Suppressor macrophage (primary cell): ENCODE measurements at places on chromosomes 12 and 14.
A peak's percentile ranks its signal among the peaks of the same experiment; 100 is the strongest.

GRCh38 chr12:50567926-50568325 is 63.1 kb downstream of the DIP2B start:
- DNase-seq: no peak

DNA sequence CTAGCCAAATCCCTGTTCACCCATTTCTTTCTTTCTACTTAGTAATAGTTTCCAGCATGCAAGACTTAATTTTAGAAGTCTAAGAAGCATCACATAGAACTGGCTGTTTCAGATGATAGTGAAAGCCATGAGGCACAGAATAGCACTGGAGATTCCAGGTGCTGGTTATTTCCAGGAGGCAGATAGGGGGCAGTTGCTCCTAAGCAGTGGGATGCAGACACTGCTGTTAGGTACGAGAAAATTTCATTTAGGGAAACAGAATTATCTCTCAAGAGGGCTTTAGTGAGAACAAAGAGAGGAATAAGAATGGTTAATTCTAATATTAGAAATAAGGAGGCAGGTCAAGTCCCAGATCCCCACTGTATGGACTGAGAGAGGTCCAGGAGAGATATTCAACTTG is 3.6 kb upstream of the MDGA2 start:
- no peak for DNase-seq

DNA sequence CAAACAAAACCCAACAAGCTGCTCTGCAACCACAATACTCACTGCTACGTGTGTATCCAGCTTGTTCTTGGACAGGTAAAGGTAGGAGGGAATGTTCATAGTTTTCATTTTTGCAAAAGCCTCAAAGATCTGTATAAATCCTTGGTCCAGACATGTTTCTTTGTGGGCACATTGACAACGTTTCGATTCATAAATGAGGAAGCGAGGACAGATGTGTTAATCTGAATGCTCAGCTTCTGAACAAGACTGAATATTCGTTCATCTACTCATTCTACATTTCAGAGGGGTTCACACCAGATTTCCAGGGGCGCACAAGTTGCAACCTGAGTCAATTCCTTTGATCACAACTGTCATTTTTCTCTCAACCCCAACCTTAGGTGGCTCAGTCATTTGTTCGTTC is 134.4 kb downstream of the LLPH start:
- DNase-seq: no peak

GRCh38 chr12:75209812-75210138 is at the start of gene KCNC2:
Gene KCNC2, minus strand, starts transcription at chr12:75209839.
- no peak for DNase-seq

GRCh38 chr12:76587428-76588178 is 28.0 kb upstream of the OSBPL8 start:
- DNase-seq: no peak

DNA sequence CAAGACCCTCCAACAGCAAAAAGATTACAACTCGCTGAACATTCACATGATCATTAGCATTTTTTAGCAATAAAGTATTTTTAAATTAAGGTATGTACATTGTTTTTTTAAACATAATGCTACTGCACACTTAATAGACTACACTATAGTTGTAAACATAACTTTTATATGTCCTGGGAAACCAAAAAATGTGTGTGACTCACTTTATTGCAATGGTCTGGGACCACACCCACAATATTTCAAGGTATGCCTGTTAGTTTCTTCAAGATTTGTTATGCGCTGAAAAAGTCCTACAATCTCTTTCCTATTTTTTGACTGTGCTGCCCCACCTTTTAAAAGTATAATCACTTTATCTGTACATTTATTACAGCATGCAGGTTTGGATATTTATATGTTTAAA is 30.4 kb upstream of the PCNX4 start:
- no peak for DNase-seq

- DNase-seq: no peak
Observed at GRCh38 chr12:51977320-51977753, 25.8 kb downstream of the ACVR1B start.

GRCh38 chr12:47746523-47746922 is 12.2 kb downstream of the RAPGEF3 start:
- DNase-seq: no peak

- no peak for DNase-seq
Observed at GRCh38 chr14:74257941-74258763, 18.9 kb downstream of the VSX2 start.

GRCh38 chr14:67537736-67538135 is 4.6 kb downstream of the PLEKHH1 start:
- DNase-seq: no peak

- DNase-seq: peak; percentile 47
Observed at GRCh38 chr14:69624136-69624535, 12.7 kb downstream of the SUSD6 start.

- DNase-seq: no peak
Observed at GRCh38 chr12:74259199-74259598, 278.4 kb upstream of the ATXN7L3B start.

- no peak for DNase-seq
Observed at GRCh38 chr12:60921541-60921940, 1325.7 kb downstream of the SLC16A7 start.

- peak; percentile 74 for DNase-seq
Observed at GRCh38 chr12:101939856-101940265, 62.5 kb downstream of the DRAM1 start.

DNA sequence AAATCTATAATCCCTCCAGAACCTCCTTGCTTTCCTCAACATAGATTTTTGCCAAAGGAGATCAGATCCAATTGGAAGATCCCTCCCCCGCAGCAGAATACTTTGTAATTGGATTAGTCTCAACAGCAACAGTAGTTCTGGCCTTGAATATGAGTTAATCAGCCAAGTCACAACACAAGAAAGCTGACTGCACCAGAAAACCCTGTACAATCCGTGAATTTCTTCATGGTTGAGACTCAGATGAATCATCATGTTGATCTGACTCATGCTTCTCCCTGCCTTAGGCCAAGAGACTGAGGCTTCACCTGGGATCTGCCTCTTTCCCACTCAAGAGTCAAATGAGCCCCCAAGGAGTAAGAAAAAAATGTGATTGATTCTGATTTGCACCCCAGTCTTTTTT is 3.0 kb upstream of the METTL17 start:
- DNase-seq: peak; percentile 86

DNA sequence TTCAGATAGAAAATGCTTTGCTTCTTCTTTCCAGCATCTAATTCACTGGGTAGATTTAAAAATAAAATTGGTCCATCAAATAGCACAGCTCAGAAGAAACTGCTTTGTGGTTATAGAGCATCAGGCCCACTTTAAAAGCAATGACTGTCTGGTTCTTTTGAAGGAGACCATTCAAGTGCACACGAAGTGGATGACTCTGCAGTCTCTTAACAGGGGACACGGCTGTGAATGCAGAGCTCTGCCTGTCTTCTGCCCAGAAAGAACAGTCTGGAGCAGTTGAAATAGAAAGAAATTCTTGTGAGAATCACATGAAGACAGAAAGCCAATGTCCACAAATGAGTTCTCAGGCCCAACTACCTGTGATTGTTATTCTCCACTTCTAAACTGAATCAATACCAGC is 138.7 kb upstream of the PLEKHA5 start:
- DNase-seq: no peak

DNA sequence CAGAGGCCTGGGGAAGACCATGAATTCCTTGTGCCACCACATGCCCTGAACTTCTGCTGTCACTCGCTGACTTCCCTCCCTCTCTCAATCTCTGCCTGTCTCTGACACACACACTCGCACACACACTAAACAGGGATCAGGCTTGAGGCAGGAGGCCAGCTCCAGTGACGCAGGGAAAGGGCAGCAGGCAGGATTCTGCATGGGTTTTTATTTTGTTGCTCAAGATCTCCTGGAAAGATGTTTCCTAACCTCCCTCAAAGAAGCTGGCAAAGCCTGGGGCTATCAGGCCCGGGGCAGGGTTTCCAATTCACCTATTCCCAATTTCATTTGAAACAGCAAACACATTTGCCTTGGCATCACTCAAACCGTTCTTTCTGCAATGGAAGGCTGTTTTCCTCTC is 27.7 kb upstream of the PEX5 start:
- no peak for DNase-seq

- no peak for DNase-seq
Observed at GRCh38 chr12:25797386-25797785, 161.1 kb upstream of the RASSF8 start.

DNA sequence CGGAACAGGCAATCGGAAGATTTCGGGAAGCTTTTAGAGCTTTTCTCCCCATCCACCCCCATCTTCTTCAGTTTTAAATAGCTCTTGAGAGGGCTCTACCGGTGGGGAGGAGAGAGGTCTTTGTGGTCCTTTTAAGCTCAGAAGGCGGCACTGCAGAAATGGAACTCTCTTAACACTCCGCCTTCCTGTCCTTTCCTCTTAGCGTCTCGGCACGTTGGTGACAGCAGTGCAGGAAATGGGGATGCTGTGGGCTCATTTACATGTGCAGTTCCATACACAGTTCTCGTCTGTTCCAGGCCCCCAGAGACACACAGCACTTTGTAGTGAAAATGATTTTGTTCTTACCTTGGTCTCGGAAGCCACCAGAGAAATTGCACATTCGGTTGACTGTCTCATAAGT is 50.4 kb upstream of the RIN3 start:
- peak; percentile 19 for DNase-seq

DNA sequence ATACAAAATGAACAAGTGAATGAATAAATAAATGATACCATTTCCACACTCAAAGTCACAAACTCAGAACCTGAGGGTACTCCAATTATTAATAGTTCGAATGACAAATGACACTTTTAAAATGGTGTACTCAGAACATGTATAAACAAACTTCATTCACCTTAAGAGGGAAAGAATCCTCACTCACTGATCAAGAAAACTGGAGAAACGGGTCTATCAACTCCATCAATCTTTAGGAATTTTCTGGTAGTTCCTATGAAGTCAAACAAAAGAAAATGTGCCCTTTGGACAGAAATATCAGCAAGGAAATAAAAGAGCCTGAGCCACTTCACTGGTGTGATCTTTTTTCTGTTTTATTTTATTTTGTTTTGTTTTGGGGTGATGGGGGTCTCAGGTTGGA is 5.2 kb upstream of the NRDE2 start:
- DNase-seq: no peak

GRCh38 chr14:76844223-76844622 is 18.0 kb downstream of the LRRC74A start:
- DNase-seq: peak; percentile 78

DNA sequence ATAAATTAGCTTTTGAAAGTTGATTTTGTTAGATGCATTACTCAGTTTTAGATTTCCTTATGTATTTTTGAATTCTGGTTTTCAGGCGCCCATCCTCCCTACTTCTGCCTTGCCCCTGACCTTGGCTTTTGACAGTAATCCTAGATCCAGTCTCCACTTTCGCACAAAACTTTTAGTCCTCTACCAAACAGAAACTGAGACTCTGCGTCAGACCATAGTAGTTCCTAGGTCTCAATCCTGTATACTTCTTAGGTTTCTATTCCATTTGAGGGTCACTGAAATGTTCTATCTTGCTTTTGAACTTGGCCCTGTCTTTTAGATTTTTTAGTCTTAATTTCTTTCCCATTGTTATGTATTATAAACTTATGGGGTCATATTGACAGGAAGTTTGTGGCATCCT is 307.9 kb upstream of the GARIN6 start:
- no peak for DNase-seq

GRCh38 chr12:53402871-53403270 is 20.8 kb upstream of the AMHR2 start:
- no peak for DNase-seq

- DNase-seq: no peak
Observed at GRCh38 chr14:90743425-90743824, 72.8 kb downstream of the TTC7B start.

DNA sequence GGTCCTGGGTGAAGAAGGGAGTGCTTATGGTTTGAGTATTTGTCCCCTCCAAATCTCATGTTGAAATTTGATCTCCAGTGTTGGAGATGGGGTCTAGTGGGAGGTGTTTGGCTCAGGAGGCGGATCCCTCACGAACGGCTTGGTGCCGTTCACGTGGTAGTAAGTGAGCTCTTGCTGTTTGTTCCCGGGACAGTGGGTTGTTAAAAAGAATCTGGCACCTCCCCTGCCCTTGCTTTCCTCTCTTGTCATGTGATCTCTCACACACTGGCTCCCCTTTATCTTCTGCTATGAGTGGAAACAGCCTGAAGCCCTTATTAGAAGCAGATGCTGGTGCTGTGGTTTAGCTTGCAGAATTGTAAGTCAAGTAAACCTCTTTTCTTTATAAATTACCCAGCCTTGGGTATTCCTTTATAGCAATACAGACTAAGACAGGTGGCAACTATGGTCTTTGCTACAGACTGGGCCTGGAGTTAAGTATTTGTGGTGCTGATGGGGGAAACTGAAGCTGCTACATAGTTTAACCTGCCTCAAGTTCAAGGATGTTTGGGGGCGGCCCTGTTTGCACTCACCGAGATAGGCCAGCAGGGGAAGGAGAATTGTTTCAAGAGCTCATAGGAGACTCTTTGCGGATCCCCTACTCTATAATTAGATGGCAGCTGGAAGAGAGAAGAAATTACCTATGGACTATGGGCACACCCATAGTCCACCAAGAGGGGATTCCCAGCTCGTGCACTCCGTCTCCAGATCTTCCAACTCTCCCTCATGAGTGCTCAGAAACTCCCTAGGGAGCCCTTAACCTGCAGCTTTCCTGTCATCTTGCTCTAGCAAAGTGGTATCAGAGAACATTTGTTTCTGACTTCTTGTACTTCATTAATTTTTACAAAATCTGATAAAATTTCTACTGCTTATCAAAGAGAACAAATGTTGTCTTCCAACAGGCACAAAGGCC is 164.6 kb downstream of the SLC15A5 start:
- DNase-seq: no peak

DNA sequence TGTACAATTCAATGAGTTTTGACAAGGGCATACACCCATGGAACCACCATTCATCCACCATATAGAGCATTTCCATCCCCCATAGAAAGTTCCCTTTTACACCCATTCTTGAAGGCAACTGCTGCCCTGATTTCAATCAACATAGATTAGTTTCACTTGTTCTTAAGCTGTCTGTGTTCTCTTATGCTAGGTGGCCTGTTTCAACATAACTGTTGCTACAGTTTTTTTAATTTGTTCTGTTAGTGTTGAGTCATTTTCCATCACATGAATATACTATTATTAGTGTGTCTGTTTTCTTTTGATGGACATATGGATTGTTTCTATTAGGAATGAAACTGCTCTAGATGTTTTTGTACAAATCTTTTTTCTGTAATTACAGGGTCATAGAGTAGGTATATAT is 123.4 kb downstream of the PTPRQ start:
- peak; percentile 40 for DNase-seq
